Epithelial cell of prostate (primary cell): ENCODE measurements at places on chromosomes 3 and 15.

- DNase-seq, result no peak
These were observed 320.9 kb upstream of the RASGRP1 start for GRCh38 chr15:38885471-38885952.

- no peak for DNase-seq
These were observed 505.9 kb downstream of the ZIC1 start for GRCh38 chr3:147915057-147915456.

DNA sequence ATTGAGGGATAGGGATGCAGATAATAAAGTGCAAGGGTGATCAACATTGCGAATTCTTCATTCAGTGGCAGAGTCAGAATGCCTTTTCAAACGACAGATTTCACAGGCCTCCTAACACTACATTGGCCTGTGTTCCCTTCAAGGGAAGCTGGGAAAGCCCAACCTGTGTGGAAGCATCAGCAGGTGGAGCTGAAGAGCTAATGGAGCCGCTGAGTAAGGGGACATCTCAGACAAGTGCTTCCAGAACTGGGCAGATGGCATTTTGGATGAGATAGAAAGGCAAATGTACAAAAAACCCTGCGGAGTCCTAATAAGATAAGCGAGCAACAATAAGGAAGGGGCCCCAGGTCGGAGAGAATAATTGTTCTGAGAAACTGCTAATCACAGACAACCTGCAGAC, 8.5 kb upstream of the SLC24A5 start:
- DNase-seq, result no peak

DNA sequence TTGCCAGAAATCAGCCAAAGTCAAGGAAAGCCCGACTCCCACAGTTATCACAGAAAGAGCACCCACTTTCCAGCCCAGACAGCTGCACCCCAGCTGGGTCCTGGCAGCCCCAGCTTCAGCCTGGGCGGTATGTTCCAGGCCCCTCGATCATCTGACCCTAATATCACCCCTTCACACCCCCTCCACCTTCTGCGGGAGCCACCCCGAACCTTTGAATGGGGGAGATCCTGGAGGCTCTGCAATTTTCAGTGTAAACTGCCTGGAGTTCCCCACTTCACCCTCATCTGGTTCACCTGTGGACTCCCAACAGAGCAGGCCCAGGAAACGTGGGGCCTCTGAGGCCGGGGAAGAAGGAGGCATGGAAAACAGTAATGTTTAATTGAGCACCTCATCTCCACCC, 5.9 kb downstream of the PRSS50 start:
- DNase-seq, result no peak

DNA sequence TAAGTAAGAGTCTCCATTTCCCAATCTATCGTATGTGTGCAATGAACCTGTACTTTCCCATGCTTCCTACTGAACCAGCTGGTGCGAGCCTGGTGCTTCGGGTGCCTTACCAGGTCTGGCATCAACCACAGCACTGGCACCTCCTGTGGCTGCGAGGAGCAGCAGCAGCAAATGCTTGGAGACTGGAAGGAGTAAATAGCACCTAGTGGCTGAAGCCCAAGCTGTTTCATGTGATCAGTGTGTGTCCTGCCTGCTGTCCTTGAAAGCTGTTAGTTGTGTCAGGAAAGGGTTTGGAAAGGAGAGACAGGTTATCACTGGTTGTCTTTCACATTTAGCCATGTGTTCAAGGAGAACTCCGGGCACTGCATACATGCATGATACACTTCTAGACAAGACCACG, 31.8 kb downstream of the PCOLCE2 start:
- peak; percentile 29 for DNase-seq

DNA sequence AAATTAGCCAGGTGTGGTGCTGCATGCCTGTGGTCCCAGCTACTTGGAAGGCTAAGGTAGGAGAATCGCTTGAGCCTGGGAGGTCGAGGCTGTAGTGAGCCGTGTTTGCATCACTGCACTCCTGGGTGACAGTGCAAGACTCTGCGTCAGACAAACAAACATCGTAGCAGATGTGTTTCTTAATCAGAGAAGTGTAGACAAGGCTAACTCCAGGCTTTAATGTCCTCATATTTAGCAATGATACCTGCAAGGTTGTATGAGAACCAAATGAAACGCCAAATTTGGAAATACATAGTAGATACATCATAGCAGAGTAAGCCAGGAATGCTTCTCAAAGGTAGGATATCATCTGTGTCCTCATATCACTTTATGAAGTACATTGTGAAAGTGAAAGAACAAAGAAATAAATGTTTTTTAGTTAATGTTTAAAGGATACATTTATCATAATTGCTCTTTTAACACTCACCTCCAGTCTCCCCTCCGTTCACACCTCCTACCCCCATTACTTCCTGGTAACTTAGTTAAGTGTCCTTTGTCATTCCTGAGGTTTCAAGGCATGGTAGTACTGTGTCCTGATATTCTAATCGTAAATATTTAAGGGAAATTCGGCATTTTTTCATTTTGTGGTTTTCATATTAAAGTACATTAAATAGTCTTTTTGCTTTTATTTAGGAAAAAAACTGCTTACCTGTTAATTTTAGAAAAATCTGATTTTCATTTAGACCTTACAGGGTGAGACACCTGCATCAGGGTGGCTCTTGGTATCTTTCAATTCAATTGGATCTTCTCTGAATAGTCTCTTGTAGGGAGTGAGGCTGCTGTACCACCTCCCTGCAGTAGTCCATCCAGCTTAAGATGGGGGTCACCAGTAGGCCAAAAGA, 96.1 kb downstream of the OPA1 start:
- no peak for DNase-seq

GRCh38 chr3:55288657-55289056, 198.4 kb downstream of the WNT5A start:
- no peak for DNase-seq

DNA sequence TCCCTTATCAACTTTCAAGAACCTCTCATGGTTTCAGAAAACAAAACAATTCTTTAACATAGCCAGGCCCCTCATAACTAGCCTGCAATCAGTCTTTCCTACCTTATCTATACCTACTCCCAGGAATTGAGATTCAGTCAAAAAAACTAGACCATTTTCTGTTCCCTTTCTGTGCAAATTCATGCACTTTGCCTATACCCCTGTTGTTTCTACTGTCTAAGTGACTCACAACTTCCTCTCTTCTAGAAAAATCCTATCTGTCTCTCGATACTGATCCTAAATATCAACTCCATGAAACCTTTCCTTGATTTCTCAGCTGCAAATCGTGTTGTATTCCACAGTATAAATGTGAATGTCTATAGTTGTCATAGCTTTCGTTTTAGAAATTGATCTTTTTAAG, 10.9 kb upstream of the IL1RAP start:
- DNase-seq, result no peak

- no peak for DNase-seq
These were observed 14.6 kb upstream of the NRROS start for GRCh38 chr3:196624907-196625306.

- no peak for DNase-seq
These were observed 227.8 kb upstream of the PLSCR5 start for GRCh38 chr3:146832857-146833458.

DNA sequence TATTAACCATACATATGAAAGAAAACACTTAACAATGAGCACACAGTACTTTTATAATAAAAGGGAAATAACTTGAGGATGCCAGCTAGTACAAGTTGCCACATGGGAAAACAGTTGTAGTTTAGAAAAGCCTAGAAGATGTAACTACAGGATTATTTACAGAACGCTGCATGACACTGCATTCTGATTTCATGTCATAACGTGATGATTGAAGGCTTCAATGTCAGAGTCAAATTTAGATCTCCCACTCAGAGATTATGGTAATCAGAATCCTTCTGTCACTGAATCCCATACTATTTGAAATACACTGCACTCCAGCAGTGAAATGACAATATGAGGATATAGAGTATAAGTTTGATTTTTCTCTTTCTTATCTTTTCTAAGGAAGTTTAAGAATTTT, 253.9 kb upstream of the LRRN1 start:
- no peak for DNase-seq

DNA sequence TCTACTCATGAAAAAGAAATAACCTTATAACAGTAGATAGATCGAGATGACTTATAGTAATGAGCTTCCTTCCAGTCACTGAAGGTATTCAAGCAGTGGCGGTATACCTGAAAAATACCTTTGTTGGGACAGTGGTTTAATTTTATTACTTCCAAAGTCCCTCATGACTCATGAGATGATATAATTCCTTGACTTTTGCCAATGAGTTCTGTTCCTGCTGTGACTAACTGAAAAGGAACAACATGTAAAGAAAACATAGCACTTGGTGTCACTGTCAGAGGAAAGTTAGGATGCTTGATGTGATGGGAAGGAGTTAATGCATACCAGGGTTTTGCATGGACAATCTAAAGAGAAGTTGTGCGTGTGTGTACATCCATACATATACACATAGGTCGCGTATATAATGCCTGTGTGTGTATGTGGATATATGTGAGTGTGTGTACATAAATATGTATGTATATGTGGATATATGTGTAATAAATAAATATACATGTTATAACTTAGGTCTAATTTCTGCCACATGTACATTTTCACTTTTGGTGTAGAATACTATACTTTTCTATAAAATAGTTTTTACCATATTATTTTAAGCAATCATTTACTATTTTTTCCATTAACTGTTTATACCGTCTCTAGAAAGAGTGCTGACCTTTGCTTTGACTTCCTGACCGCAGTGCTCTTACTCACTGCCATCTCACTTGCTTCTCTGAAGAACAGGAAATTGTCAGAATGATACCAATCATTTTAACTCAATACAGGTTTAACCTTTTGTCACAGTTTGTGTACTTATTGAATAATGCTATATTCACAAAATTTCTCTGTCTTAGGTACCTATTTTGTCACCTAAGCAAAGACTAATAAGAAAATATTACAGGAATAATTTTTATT, 12.6 kb upstream of the PAK2 start:
- no peak for DNase-seq

GRCh38 chr3:106299300-106300098, 430.7 kb upstream of the CBLB start:
- DNase-seq, result no peak

GRCh38 chr3:127834771-127835170, 12.5 kb upstream of the MGLL start:
- no peak for DNase-seq

- DNase-seq, result no peak
These were observed 270.6 kb downstream of the CLSTN2 start for GRCh38 chr3:140205598-140205997.

DNA sequence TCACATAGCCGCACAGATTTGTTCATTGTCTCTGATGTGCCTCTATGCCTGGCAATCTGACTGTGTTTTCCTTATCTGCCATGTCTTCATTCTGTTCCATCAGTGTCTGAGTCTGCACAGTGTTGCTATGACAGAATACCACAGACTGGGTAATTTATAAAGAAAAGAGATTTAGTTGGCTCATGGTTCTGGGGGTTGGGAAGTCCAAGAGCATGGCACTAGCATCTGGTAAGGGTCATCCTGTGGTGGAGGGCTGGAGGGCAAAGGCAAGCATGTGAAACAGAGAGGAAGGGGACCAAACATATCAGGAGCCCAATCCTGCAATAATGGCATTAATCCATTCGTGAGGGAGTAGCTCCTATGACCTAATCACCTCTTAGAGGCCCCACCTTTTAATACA, 11.9 kb upstream of the HCN4 start:
- DNase-seq, result no peak

- no peak for DNase-seq
These were observed 108.9 kb downstream of the DUT start for GRCh38 chr15:48440084-48440483.

DNA sequence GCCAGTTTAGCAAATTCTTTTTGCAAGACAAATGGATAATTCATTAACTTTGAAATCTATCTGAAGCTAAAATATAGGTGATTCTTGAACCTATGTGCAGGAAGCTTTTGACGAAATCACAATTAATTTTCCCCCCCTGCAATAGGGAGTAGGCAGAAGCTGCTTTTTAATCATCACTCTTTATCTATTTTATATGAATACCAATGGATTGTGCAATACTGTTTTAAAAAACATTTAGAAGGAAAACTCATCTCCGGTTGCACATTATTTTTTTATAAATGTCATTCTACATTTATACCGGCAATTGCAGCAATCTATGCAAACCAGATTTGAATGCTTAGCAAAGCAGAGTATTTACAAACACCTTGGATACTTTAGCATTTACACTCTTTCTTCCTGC, 121.1 kb upstream of the TMCO5A start:
- DNase-seq, result no peak

DNA sequence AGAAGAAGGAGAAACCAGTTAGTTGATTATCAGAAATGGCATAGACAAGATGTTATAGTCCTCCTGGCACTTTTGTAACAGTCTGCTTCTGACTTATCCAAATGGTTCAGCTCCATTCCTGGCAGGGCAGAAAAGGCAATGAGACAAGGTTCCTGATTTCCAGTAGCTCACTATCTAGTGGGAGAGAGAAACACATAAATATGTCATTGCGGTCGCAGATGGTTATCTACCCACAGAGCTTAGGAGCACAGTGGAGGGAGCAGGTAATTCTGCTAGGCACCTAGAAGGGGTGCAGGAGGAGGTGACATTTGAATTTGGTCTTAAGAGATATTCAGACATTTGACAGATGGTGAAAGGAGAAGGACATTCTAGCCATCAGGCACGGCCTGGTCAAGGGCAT, 78.1 kb downstream of the TAMM41 start:
- DNase-seq, result no peak

DNA sequence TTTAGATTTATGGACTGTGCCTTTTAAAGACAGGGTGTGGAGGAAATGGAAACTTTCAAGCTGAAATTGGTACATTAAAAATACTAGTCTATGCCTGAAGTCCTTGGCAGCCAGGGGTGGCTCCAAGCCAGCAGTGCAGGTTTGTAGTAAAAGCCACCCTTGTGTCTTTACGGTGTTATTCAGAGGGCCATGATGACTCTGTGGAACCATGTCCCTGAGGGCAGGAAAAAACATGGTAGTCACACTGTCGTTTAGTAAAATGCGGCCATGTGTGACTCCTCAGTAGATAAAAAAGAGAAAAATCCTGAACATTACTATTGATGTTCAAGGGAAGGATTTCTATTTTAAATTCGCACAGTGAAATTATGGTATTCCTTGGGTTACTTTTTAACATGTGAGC, 2.7 kb downstream of the FAN1 start:
- no peak for DNase-seq

GRCh38 chr3:52420388-52420787, 24.5 kb downstream of the SEMA3G start:
- DNase-seq, result no peak

GRCh38 chr3:197354568-197355001, 56.2 kb upstream of the DLG1 start:
- DNase-seq, result no peak

DNA sequence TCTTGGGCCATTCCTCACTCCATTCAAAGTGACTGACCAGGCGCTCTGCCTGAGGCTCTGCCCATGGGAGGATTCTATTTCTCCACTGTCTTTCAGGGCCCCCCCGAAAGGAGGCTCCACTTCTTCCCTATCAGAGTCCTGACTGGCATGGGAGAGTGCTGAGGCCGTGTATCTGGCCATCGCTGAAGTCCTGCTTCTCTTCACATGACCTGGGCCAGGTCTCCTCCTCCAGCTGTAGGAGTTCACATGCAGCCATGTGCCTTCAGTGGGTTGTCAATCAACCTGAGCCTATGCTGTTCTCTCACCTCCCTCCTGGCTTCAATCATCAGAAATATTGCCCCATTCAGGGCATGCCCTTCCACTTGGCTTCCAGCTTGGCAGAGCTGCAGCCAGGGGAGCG, 12.8 kb upstream of the APBA2 start:
- DNase-seq, result no peak
